ENCODE measurements at places on chromosomes 11 and 22.
A peak's percentile ranks its signal among the peaks of the same experiment; 100 is the strongest.

GRCh38 chr11:46520971-46521745 is 72.7 kb downstream of the AMBRA1 start:
- DNase-seq: peak; percentile 38

DNA sequence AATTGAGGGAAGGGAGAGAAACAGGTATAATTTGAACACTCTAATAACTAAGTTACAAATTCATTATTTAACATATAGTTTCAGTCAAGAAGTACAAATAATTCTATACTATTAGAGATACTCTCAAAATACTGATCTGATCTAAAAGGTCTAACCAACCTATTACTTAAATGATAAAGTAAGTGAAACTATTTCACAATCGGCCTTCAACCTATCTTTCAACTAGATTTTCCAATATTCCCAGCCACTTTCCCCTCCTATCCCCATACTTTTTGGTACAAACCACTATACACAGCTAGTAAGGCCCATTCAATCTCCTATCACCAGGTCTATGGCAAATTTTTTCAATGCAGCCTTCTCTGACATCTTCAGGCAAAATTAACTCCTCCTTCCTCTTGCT is 106.7 kb downstream of the SIK3 start:
- DNase-seq: no peak

DNA sequence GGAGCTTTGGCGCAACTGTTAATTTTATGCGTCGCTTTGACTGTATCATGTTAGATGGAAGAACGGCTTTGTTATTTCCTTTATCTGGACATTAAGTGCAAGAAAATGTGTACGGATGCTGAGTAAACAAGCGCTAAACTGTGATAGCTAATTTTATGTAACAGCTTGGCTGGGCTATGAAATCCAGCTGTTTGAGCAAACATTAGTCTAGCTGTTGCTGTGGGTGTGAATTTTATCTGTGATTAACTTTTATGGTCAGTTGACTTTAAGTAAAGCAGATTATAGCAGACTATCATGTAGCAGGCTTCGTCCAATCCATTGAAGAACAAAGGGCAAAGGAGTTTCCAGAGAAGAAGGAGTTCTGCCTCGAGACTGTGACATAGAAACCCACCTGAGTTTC is 14.0 kb downstream of the OR8A1 start:
- no peak for DNase-seq

DNA sequence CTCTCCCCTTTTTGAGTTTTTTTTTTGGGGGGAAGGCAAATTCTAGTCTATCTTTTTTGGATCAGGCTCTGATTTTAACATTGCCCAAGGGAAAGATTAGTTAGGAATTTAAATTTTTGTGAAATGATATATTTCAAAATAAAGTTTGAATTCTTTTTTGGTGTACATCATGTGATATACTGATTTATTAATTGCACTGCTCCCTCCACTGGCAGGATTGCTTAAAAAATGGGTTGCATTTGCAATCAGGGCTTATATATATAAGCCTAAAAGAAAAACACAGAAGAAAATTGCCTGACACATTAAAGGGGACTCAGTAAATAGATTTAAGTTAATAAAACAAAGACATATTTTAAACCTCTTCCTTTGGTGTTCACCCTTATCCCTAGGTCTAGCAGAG is 1.2 kb downstream of the DYNC2H1 start:
- peak; percentile 6 for DNase-seq

DNA sequence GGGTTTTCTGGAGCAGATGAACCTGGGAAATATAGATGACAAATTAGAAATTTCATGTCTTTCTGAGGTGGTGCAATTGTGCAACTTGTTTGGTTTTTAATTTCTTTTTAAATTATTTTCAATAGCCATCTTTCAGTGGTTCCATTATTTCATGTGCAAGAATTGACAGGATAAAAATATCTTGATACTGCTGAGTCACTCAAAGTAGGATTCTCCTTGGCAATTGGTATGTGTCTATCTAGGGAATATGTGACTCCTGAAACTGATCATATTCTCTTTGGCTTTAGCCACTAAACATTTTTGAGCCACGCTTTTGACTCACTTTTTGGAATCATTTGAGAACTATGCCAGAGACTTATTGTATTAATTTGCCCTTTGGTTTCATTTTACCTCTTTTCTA is 331.5 kb downstream of the KCNA4 start:
- DNase-seq: no peak

DNA sequence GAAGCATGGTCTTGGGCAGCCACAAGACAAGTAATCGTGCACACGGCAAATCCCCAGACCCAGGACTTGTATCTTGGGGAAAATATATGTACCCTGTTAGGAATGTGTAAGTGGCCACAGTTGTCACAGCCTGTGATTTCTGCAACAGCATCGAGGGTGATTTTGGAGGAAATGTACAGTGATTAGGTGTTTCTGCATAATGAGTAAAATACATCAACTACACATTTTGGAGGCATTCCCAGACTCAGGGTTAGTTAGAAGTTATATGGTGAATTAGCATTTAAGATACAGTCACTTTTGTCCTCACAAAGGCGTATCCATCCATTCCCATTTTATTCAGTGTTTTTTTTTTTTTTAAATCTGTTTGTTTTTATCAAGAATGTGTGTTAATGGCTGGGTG is 28.4 kb downstream of the SUSD2 start:
- DNase-seq: no peak

GRCh38 chr11:112753706-112754105 is 207.5 kb upstream of the NCAM1 start:
- no peak for DNase-seq

DNA sequence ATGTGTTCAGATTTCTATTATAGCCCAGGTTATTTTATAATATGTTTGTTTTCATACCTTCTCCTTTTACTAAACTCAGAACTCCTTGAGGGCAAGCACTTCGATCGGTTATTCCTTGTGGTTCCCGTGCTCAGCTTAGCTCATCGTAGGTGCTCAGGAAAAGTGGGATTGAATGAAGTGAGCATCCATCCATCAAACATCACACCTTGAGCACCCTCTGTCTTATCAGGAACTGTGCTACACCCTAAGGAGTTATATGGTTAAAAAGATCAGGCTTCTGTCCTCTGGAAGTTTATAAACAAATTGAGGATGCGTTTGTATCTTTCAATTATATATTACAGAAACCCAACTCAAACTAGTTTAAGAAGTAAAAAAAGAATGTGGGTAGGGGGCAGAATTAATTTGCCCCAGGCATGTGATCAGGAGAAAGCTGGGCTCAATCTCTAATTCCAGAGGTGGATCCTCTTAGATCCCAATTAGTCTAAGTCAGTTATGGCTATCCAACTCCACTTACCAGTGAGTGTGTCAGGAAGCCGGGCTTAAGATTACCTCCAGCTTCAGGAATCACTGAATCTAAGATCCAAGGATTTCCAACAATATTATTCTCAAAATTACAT is 59.9 kb upstream of the RRAS2 start:
- DNase-seq: no peak

DNA sequence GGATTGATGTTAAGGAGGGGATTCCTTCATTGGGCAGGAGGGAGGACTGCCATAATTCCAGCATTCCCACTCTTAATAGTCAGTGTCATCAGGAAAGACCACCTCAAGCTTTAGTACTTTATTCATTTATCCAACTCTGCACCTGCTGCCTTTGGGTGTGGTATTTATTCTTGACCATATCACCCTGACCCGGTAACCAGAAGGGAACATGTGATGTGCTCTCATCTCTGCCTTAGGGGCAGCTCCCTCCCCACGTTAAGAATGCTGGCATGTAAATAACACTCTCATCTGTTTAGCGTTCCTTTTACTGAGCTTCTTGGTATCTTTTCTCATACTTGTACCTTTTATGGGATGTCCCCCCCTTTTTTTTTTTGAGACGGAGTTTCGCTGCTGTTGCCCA is 7.7 kb downstream of the CAT start:
- DNase-seq: no peak

DNA sequence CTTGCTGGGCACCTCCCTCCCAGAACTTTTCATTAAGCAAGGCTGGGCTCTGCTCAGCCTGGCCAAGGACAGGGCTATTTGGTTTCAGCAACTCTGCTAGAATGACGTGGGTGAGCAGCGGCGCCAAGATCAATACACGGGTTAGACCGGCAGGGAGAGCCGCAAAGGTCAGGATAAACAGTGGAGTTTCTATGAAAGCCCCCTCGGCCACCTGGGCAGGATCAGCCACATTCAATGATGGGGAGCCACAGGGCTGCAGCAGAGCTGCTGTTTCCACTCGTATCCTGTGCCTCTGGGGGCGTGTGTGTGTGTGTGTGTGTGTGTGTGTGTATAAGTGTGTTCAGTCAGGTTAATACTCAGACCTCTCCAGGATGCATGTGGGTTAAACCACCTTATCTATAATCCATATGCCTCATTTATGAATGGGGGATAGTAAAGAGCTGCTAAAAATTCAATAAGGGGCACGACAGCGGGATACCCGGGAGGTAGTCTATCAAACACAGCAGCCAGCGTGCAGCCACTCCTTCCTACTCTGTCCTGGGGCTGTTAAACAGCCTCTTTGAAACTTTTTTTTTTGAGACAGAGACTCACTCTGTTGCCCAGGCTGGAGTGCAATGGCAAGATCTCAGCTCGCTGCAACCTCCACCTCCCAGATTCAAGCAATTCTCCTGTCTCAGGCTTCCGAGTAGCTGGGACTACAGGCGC is 34.8 kb downstream of the MYH9 start:
- no peak for DNase-seq

GRCh38 chr22:27685515-27685914 is 116.0 kb downstream of the MN1 start:
- DNase-seq: no peak

DNA sequence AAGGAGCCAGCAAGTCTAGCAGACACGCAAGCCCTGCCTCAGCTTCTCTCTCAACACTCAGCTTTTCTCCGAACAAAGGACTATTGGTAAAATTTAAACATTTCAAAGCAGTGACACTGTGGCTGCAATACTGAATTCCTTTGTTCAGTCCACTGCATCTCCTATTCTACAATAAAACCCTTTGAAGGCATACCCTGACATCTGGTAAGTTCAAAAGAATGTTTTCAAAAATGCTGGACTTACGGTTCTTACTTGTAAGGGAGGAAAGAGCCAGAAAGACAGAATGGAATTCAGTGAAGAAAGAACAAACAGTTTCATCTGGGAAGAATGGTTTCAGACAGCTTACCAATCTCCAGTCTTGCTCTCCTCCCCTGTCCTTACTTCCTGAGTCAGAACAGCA is 12.7 kb upstream of the OR8K1 start:
- DNase-seq: no peak

DNA sequence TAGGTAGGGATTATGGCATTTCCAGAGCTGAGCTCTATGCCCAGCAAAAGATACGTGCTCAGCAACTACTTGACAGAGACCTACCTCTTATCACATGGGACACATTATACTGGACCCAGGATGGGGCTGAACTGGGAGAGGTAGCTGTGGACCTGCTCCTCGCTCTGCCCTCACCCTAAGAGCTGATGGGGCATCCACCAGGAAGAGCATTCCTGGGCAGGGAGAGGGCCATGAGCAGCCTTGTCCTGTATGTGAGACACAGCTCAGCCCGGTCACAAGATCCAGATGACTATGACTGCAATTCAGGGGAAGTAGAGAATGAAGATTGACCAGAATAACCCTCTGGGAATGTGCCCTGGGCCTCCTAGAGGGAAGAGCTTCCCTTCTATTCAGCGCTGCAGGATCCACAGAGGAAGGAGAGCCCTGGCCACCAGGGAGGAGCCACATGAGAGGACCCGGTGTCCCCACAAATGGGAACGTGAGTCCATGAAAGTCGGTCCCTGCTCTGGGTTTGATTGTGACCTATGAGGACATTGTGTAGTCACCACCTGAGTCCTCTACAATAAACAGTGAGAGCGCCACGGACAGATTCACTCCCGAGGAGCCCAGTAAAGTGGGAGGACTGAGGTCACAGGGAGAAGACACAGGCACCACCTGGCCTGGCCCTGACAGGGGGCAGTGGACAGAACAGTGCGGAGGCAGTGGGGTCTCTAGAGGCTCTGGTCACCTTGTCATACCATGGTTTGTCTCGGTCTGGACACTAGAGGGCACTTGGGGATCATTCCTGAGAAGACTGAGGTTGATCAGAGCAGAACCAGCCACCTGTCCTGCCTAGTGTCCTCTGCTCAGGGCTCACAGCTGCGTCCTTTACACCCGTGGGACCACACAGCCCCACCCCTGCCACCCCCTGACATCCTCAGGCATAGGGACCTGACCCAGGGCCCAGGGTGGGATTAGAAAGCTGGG is 99.5 kb downstream of the ZNF280B start:
- DNase-seq: no peak

DNA sequence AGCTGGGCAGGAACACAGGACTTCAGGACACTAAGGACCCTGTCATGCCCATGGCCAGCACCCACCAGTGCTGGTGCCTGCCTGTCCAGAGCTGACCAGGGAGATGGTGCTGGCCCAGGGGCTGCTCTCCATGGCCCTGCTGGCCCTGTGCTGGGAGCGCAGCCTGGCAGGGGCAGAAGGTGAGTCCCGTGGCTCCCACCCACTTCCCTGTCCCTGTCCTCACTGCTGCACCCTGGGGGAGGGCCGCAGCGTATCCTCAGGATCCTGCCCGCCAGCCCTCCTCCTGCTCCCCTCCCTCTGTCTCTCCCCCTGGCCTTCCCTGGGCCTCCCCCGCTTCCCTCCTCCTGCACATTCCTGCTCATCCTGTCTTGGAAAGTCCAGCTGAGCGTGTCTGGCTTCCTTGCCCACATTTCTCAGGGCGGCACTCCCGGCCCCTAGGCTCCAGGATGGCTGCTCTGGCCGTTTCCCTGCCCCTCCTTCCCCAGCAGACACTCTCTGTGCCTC is 8.7 kb downstream of the CSF2RB start:
- DNase-seq: no peak

- no peak for DNase-seq
These were observed 350.4 kb upstream of the B3GAT1 start for GRCh38 chr11:134762248-134763029.

DNA sequence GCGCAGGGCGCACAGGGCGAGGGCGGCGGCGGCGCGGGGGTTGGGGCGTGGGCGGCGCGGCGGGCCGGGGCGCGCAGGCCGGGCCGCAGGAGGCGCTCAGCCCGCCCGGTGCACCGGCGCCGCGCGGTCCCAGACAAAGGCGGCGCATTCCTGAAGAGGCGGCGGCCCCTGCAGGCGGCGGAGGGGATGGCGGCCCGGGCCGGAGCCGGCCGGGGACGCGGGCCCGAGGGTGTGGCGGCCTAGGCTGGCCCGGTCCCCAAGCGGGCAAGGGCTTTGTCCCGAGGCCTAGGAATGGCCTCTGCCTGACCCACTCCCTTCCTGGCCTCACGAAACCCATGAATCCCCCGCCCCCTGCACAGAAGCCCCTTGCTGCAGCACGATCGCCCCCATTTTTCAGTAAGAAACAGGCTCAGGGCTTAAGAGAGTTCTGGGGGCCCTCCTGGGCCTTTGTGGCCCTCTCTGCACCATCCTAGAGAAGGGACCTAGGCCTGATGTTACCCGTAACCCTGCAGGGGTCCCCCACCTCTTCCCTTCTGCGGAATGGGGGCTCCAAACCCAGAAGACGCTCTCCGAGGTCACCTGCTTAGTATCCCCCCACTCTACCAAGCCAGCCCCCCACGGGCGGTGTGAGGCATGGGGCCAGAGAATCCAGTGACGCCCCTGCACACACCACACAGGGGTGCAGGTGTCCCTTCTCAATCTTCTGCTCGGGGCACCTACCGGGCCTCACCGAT is at the start of gene RTN4R:
Gene RTN4R, minus strand, starts transcription at position 40 of the 734 bp plus-strand sequence. CDS start 226 bp downstream, outside the sequence.
- DNase-seq: peak; percentile 87

GRCh38 chr11:128632141-128632791 is 44.9 kb upstream of the ETS1 start:
- DNase-seq: peak; percentile 56

- no peak for DNase-seq
These were observed 22.0 kb upstream of the TUB start for GRCh38 chr11:8059030-8059429.

GRCh38 chr11:120385655-120386054 is 49.4 kb downstream of the ARHGEF12 start:
- DNase-seq: peak; percentile 26

Measured in brain (organoid and tissue), 16 donors.